ENCODE measurements at places on chromosomes 11 and 22.

DNA sequence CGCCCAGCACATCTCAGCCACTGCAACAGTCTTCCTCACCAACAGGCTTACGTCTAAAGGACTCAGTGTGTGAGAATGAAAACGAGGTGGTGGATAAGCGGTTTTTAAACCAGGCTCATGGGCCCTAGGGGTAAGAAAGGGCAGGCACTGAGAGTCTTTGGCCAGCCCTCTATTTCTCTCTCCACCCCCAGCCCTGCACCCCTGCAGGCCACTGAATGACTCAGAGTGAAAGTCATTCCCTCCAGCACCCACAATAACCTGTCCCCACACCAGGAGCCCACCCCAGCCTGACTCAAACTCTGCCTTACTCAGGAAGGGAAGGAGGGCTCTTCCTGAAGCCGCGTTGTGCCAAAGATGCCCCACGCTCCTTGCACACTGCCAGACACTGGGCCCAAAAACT lies 72.0 kb downstream of the LARGE1 start:
- DNase-seq = no peak

DNA sequence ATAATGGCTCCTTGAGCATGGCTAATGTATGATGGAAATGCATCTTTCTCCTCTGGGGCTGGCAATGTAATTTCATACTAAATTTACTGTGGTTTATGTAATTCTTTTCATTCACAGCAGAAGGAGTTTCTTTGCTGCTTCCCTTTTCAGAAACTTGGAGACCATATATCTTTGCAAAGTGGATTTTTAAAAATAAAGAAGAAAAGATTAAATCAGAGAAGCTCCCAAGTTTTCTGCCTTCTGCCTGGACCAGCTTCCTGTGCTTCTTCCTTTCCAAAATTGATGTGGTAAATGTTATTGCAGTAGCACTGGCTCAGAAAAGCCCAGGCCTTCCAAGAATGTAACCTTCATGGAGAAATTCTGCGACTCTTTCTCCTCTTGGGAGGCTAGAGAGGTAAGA lies 300.1 kb upstream of the NCAM1 start:
- DNase-seq = no peak

DNA sequence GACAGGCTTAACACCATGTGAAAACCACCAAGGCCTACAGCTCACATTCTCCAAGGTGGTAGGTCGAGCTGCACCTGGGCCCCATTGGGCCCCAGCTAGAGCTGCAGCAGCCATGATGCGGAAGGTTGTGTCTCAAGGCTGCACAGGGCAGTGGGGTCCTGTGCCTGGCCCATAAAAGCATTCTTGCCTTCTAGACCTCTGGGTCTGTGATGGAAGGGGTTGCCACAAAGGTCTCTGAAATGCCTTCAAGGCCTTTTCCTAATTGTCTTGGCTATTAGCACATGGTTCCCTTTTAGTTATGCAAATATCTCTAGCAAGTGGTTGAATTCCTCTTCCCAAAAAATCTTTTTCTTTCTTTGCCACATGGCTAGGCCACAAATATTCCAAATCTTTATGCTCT lies 52.5 kb upstream of the C11orf58 start:
- DNase-seq = no peak

- no peak for DNase-seq
Measured at GRCh38 chr11:91174734-91175133, 951.9 kb upstream of the CHORDC1 start.

- DNase-seq = peak; percentile 49
Measured at GRCh38 chr22:38107692-38108515, 2.6 kb downstream of the BAIAP2L2 start.

GRCh38 chr11:121112498-121113455 lies 11.7 kb downstream of the TECTA start:
- DNase-seq = peak; percentile 66

- DNase-seq = no peak
Measured at GRCh38 chr11:122267602-122268001, 151.6 kb upstream of the BLID start.

GRCh38 chr11:77381729-77382665 lies 80.5 kb upstream of the GDPD4 start:
- DNase-seq = peak; percentile 33

DNA sequence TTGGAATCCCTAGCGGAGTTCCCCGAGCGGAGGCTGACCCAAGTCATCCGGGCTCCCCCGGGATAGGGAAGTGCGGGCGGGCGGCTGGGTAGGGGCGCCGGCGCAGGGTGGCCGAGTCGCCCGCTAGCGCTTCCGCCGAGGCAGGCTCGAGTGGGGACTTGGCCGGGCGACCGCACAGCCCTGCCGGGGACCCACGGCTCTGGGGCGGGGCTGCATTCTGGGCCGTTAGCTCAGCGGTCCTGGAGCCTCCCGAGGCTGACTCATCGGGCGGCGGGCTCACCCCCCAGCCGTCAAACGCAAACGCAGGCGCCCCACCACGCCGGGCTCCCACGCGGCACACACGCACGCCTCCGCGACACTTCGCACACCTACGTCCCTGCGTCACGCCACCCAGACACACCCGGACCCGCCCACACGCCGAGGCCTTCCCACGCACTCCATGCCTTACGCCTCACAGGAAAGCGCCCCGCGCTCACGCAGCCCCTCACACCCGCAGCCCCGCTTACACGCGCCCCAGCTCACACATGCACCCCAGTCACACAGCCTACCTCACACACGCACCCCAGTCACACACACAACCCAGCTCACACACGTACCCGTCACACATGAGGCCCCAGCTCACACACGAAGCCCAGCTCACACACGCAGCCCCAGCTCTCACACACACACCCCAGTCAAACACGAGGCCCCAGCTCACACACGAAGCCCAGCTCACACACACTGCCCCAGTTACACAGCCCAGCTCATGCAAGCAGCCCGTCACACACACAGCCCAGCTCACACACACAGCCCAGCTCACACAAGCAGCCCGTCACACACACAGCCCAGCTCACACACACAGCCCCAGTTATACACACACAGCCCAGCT lies 1.2 kb downstream of the PHLDB1 start:
- peak; percentile 79 for DNase-seq

DNA sequence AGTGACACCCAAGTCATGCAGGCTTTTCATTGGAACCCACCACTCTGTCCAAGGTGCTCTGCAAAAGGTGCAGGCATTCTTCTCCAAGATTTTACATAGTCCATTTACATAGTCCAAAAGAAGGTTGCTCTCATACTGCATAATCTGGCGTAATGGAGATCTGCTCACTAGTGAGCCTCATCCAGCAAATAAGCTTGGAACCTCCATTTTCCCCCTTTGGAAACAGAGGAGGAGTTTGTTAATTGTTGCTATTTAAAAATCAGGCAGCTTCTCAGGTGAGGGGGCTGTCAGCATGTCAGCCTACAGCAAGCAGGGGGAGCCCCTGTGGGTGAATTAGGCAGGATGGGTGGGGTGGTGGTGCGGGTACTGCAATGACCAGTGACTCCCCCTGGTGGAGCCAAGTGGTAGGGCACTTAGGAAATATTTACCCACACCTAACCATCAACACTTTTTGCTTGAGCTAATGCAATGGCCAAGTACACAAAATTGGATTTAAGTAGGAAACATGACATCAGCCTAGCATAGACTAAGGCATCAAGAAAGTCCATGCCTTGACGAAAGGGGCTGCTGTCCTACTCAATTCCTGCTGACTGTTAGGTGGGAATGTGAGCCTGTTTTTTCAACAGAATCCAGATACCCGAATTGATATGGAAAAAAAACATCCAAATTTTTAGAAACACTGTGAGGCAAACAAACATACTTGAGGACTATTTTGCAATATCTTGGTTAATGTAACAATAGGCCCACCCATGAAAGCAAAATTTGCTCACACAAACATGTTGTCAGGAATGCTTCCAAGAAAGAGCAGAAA lies 64.5 kb downstream of the AMBRA1 start:
- DNase-seq = peak; percentile 64

DNA sequence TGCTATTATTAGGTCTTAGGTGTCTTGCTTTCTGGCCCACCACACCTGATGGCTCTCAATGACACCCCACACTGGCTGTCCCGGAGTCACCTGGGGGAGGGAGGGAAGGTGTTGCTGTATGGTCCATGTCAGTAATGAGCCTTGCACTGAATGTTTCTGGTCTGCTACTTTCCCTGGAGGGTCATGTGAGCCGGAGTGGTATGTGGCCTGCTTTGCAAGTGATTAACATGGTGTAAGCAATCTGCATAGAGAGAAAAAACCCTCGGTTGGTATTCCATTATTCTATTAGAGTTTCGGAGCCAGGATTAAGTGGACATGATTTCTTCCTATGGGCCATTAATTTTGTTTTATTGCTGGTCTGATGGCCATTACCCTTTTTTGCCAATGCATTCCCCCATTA lies 63.9 kb downstream of the PKNOX2 start:
- no peak for DNase-seq

DNA sequence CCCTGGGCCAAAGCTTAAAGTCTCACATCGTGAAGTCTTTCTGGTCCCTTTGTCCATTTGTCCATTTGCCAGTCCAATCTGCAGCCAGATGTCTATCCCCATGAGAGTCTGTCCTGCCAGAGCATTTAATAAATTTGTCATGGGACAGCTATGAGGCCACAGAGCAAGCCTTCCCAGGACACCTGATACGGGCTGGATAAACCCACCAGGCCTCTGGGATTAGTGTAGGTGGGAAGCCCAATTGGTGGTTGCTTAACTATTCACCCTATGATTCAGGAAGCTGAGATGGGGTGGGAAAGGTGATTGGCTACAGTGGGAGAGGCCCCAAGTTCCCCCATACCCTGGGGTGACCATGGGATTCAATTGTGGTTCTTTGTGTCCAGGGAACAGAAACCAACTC lies 39.9 kb downstream of the MYEOV start:
- DNase-seq = peak; percentile 25

DNA sequence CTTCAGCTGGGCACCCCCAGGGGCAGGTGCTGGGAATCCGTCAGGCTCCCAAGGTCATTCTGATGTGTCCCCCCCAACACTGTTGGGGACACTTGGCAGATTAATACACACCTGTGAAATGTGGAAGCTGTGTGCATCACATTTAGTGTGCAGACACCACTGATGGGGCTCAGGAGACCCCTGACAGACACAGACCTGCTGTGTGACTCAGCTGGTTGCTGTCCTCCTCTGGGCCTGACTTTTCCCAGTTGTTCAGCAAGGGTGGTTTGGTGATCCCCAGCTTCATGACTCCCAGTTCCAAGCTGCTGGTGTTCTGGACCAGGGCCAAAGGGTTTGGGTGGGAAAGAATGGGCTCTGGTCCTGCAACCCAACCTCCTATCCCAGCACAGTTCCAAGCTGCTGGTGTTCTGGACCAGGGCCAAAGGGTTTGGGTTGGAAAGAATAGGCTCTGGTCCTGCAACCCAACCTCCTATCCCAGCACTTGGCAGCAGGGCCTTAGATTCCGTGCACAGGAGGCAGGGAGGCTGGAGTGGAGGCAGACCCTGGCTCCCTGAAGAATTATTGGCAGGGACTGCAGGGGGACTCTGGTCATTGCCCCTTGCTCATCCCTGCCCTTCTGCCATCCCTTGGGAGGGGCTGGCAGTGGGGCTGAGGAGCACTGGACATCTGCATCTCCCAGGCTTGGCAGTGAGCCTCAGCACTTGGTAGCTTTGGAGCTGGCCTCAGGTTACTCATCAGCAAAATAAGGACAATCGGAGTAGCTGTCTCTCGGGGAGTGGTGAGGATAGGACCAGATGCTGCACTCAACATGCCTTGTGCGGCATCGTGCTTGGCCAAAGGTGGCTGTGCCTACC lies 8.4 kb upstream of the OMP start:
- no peak for DNase-seq

DNA sequence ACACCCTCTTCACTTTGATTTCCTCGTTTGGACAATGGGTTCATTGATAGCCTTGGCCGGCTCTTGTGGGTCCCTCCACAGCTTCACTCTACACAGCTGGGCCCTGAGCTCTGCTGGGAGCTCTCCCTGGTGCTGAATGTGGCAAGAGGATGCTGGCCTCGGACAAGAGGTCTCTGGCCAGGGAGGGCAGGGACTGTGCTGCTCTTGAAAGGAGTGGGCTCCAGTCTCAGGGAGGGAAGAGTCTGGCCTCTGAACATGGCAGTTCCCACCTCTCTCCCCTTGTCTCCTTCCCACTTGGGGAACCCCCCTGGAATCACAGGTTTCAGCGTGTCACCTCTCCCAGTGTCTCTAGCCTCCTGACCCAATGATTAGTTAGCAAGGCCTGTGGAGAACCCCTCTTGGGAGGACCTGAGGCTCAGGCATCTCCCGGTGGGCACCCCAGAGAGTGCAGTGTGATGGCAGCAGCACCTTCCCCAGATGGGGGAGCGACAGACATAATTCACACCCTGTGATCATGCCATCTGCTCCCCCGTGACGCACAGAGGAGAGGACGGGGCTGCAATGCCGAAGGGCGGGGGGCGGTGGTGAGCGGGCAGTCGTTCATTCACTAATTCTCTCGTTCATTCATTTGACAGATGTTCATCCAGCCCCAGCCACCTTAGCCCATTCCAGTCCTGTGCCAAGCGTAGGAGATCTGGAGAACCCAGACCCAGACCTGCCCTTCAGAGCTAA lies 2.8 kb upstream of the CABP7 start:
- DNase-seq = peak; percentile 85

DNA sequence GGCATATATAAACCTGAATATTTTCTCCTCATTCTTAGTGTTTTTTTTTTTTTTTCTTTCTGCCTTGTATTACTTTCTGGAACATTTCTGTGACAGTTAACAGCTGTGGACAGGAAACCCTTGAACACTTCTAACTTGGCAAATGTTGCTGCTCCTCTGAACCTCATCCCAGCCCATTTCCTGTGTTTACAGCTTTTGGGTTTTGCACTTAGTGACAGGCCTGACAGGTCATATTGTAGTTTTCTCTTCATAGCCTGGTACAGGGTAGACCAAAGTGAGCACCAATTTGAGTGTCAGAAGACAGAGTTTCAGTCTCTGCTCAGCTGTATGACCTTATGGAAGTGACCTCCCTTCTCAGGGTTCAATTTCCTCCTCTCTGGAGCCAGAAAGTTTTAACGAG lies 91.6 kb downstream of the STIM1 start:
- peak; percentile 61 for DNase-seq

GRCh38 chr22:23402275-23403151 lies 177.6 kb downstream of the IGLL1 start:
- DNase-seq = peak; percentile 58

DNA sequence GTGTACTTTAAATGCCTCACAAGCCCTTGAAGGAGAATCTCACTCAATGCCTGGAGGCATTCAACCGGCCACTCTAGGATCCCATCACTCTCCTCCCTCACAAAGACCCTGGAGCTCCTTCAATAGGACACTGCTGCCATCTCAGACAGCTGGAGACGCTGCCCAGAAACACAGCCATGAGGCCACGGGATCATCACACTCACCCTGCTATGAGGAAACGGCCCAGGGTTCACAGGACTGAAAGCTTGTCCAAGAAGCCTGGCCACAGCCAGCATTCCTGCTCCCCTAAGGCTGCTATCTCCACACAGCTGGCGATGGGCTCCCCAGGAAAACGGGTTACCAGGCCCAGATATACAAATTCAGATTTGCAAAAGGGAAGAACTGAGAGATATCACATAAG lies 13.2 kb downstream of the CARS1 start:
- no peak for DNase-seq

DNA sequence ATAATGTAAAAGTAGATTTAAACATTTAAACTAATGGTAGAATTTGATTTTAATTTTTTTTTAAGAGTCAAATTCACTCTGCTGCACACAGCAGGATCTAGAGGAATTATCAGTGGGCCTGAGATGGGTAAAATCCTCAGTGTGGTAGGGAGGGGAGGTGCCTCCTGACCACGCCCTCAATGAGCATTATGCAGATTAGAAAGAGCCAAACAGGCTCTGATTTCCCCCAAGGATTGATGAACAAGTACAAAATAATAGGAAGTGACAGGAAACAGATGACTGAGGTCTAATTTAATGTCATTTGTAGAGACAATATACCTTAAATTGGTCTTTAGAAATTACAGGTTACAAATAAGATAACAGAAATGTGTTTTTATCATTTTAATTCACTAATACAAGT lies 155.2 kb downstream of the DCDC1 start:
- DNase-seq = no peak

GRCh38 chr11:64000026-64000739 lies 13.9 kb downstream of the OTUB1 start:
- DNase-seq = peak; percentile 85

All from femur (tissue), 1 donor.